Central memory CD4-positive, alpha-beta T cell (primary cell): ENCODE measurements at places on chromosomes 5 and 9.

- DNase-seq: no peak
Measured at GRCh38 chr5:168184103-168184502, 107.3 kb upstream of the WWC1 start.

GRCh38 chr5:129747572-129748407 lies at the start of gene MINAR2:
Gene MINAR2 (plus strand): TSS chr5:129748094. CDS start chr5:129748191, 97 bp downstream.
- no peak for DNase-seq

- DNase-seq: no peak
Measured at GRCh38 chr5:170630711-170631141, 126.9 kb downstream of the KCNIP1 start.

DNA sequence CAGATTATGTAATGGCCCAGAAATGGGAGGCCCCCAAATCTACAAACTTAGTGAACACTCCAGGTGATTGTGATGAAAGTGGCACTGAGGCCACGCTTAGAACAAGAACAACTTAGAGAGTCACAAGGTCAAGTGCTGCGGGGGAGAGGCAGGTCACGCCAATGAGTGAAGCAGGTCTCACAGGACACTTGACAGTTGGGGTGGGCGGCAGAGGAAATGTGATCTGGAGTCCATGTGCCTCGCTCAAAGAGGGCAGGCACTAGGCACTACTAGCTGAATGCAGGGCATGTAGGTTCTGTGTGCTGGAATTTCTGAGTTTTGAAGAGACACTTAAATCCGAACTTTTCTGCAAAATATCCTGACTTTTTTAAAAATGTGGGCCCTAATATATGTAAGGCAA lies 193.2 kb upstream of the RORB start:
- DNase-seq: no peak

GRCh38 chr5:112195924-112196323 lies 223.2 kb downstream of the EPB41L4A start:
- no peak for DNase-seq

- peak; percentile 14 for DNase-seq
Measured at GRCh38 chr5:75681125-75681830, 36.0 kb downstream of the POC5 start.

- no peak for DNase-seq
Measured at GRCh38 chr9:98532574-98532973, 176.2 kb downstream of the GABBR2 start.

DNA sequence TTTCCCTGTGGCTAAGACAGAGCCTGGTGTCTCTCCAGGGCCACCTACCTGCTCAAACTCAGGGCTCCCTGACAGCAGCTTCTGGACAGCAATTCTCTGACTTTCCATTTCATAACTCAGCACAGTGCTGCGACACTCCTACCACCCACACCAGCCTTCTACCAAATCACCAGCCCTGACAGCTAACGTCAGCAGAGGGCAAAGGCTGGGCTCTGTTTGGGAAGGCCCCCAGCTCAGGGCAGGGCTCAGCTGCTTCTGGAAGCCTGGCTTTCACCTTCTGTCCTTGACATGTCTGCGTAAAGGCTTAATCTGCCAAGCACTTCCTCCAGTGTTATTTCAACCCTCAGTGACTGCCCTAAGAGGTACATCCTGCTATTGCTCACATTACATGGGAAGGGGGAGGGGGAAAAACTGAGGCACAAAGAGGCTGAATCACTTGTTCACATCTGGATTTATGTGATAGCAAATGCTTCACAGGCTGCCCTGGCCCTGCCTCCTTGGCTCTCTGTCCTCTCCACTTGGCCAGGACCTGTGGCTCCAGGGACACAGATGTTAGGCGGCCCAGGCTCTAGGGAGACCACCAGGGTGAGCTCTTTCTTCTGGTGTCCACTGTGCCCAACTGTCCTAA lies 102.5 kb upstream of the PANK3 start:
- DNase-seq: no peak

DNA sequence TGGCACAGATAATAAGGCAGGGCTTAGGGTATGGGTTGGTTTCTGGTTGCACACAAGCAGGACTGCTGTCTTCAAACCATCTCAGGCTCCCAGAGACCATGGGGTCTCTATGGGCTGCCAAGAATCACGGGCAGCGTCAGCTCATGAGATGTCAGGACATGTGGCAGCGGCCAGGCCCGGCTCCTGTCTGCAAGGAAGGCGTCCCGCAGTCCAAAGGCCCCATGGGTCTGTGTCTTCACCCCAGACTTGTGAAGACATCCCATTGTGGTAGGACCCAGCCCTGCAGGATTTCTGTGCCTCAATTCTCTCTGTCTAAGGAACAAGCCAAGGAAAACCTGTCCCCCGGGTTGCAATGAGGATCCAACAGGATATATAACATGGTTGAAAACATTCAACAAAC lies 32.6 kb downstream of the IPPK start:
- no peak for DNase-seq

DNA sequence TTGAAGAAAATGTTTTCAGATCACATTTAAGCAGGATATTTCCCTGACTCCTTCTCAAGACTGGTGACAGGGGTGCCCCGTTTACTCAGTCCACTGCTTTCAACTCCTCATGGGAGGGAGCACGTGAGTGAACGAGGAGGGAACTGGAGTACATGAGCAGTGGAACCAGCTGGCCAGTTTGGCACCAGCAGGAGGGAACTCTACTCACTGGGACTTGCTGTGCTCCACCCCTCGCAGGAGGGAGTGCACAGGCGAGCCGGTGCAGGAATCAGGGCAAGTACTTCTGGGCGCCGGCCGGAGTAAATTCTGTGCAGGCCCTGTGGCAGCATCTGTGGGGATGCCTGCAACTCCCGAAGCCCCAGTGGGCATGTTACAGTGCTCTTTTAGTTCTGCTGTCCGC lies 1941.1 kb upstream of the C9orf72 start:
- DNase-seq: no peak

- no peak for DNase-seq
Measured at GRCh38 chr9:16413509-16414016, 456.9 kb downstream of the BNC2 start.

DNA sequence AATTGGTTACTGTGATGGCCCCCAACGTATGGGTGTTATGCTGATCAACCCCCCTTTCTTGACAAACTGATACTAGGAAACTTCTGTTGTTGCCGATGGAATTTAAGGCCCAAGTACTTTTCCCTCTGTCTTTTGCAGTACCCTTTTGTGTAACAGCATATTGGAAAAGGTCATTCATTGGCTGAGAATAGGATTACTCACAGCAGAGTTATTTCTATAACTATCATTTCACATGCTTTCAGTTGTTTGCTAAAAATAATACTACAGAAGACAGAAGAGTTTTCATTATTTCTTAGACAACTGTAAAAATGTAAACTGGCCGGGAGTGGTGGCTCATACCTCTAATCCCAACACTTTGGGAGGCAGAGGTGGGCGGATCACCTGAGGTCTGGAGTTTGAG lies 329.5 kb downstream of the KIAA0825 start:
- no peak for DNase-seq
